IPS DF 6.9 (cell line): ENCODE measurements at places on chromosomes 5 and 9.
A peak's percentile ranks its signal among the peaks of the same experiment; 100 is the strongest.

DNA sequence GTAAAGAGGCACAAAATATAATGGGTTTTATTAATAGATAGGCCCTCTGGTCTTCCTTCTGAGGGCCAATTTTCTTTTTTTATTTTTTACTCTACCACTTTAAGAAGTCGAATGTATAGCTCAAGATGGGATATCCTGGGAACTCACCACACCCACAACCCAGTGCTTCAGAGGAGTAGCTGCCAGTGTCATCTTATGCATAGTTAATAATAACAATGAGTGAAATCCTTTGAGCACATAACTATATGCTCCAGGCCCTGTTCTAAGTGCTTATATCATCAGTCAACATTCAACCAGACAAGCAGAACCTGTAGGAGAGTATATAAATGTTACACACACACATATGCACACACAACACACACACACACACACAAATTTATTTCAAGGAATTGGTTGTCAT, 150.3 kb upstream of the ACTBL2 start:
- no peak for DNase-seq

- DNase-seq = no peak
Observed at GRCh38 chr5:96633820-96634219, 28.4 kb upstream of the CAST start.

DNA sequence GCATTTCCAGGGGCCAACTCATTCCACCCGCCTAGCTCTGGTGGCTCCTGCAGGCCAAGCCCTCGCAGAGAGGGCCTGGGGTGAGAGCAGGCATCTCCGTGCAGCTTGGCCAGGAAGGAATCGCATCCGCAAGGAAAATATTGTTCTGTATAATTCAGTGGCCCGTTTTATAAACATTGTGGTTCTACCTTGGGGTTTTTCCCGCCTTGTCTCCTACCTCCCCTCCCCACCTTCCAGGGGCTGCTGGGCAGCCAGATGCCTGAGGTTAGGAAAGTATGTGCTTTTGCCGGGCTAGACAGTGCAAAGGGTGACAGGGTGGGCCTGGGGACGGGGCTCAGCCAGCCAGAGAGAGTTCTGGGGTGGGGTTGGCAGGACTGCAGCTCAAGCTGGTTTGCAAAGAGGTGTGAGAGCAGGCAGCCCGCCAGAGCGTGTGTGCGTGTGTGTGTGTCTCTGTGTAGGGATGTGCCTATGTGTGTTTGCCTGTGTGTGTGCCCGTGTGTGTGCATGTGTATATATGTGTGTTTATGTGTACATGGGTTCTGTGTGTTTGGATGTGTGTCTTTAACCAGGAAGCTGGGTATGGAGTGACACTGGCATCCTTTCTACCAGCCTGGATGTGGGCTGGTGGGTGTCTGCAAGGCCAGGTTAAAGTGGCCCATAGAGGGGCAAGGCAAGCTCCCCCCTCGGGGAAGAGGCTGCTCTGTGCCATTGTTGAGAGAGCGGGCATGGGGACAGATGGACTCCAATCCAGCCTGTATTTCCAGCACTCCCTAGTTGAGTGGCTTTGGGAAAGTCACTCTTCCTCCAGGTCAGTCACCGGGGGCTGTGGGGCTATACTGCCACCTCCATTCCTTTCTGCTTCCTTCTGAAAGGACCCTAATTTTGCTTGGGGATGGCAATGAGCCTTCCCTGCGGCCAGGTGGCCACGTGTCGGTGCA, 10.6 kb upstream of the SLC2A6 start:
- no peak for DNase-seq

- DNase-seq = no peak
Observed at GRCh38 chr9:133852431-133852830, 114.3 kb upstream of the SARDH start.

GRCh38 chr5:151107738-151108520, 27.1 kb upstream of the TNIP1 start:
- DNase-seq = no peak

GRCh38 chr5:69305512-69305911, 27.1 kb downstream of the CCDC125 start:
- no peak for DNase-seq

DNA sequence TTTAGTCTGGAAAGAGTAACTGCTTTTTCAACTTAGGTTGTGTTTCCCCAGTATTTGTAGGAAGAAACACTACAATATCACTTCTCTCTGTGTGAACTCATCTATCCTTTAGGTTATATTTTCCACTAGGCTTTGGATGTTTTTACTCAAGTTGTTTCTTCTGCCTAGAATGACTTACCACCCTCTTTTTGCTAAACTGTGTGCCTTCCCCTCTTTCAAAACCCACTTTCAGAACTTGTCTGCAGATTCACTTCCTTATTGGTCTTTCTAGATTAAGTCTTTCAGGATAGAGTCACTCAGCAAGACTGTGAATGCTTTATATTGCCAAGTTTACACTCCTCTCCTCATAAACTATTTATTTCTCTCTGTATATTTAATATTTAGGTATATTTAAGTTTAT, 14.2 kb upstream of the CAST start:
- DNase-seq = no peak

DNA sequence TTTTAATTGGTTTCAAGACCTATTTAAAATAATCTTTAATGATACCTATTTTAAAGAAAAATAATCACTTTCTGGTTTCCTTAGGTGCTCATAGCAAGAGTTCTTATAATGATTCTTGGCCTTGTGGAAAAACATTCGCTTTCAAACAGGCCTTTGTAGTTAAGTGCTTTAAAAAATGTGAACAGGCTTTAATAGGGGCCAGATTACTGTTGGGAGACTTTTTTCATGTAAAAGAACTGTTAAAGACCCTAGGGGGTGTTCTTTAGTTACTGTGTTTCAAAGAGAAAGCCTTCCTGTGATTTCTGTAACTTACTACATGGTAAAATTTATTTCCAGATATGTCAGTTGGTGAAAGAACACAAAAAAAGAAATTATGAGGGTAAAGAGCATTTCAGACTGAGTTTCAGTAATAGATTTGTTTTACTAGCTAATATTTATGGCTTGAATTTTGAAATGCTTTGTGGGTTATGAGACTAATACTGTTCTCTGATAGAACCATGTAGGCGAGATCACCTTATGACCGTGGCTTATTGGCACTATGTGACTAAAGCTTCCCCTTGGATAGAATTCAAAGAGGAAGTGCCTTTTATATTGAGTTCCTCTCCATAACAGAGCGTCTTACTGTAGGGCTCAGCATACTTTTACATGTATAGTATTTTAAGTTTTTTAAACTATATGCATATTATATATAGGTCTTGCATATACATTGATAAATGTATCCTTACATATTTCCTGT, 70.7 kb downstream of the CSNK1G3 start:
- DNase-seq = no peak

GRCh38 chr5:137880313-137880712, 8.9 kb upstream of the PKD2L2 start:
- DNase-seq = no peak

GRCh38 chr5:154625031-154625430, 130.1 kb upstream of the LARP1 start:
- DNase-seq = no peak

GRCh38 chr5:68032216-68032762, 183.3 kb upstream of the PIK3R1 start:
- DNase-seq = no peak

- no peak for DNase-seq
Observed at GRCh38 chr9:109320331-109320741, 523 bp downstream of the EPB41L4B start.

DNA sequence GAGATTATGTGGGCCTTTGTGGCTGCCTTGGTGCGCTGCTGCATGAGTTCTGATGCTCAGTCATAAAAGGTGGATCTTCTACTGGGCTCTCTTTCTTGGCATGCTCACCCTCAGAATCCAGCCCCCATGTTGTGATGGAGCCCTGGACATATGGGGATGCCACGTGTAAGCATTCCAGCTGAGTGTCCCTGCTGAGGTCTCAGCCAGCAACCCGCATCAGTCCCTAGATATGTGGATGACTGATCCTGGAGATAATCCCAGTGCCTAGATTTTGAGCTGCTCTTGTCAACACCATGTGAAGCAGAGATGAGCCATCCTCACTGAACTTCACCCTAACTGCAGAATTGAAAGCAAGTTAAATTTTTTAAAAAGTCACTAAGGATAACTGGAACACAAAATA, 390.1 kb downstream of the DMRT2 start:
- DNase-seq = no peak

GRCh38 chr9:109779711-109780452, at the start of gene PALM2AKAP2:
TSS of gene PALM2AKAP2 (plus strand) at chr9:109780198. CDS start at chr9:109780489, 291 bp downstream.
- DNase-seq = peak; percentile 22

DNA sequence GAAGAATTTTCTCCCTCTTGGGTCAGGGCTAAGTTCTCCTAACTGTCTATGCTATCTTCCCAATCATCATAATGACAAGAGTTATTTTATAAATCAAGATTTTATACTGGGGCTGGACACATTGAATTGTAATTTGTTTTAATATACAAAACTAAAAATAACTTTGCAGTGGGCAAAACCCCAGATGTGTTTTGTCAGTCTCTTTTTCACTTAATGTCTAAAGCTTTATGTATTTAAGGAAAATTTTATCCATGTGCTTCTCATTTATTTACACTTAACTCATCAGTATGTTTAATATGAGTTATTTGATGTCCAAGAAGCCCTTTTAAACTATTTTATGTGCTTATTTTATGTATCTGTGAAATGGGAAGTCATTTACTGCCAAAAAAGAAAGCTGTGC, 362.8 kb upstream of the ADAMTSL1 start:
- no peak for DNase-seq

DNA sequence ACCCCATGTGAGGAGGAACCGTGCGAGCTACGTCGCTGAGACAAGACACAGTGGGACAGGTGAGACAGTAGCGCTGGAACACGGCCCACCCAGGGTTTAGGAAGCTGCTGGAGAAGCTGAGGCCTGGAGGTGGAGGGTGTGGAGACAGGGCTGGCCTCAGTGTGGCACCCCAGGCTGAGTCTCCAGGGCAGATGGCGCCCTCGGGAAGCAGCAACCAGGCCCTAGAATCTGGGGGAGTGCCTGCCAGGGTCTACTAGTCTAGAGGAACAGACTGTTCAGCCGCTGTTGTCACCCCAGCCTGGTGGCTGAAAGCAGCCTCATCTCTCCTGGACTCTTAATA, 4.6 kb upstream of the TERT start:
- no peak for DNase-seq

- no peak for DNase-seq
Observed at GRCh38 chr5:448061-448765, 5.2 kb downstream of the EXOC3 start.

GRCh38 chr5:180858586-180858985, 2.5 kb downstream of the ZFP62 start:
- no peak for DNase-seq

DNA sequence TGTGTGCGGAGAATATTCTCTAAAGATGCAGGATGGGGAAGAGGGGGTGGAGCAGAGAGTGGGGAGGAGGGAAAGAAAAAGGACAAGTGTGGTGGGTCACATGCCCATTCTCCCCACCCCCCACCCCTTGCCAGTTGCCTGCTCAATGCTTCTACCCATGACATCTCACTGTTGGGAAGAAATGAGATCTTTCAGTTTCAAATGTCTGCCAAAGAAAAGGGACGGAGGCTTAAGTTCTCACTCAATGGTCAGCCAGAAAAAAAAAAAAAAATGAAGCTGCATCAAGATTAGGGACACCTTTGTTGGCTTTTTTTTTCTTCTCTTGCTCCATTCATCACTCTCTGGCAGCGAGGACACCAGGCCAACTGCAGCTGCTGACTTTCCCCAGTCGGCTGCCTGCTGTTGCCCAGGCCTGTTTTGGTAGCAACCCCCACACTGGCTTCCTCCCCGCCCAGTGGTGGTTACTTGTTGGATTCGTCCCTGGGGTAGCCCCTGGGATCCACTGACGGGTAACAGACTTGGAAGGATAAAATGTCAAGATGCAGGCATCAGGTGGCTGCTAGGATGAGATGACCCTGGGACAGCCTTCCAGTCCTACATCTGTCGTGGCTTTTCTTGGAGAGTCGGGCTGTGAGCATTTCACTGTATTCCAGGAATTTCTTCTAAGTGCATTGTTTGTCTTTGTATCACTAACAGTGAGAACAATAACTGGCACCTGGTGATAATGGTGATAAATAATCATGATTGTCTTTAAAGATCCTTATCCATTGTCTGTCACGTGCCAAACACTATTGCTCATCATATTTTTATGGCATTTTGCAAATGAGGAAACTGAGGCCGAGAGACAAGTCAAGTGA, 9.1 kb downstream of the WWC1 start:
- no peak for DNase-seq

DNA sequence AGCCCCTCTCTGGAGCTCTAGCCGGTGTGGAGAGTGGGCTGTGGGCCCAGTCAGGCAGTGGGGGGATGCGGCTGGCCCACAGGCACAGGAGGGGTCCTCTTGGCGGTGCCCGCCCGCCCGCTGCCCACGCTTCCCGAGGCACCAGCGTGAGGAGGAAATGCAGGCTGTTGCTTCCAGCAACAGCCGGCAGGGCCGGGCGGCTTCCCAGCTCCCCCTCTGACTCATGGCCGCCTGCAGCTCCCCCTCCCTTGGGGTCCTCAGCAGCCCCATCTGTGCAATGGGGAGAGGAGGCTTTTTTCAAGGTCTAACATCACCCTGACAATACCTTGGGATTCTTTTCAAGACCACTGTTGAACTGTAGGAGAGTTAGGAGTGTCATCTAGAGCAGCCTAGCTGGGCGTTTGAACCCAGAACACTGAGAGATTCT, 10.4 kb downstream of the CXXC5 start:
- no peak for DNase-seq

DNA sequence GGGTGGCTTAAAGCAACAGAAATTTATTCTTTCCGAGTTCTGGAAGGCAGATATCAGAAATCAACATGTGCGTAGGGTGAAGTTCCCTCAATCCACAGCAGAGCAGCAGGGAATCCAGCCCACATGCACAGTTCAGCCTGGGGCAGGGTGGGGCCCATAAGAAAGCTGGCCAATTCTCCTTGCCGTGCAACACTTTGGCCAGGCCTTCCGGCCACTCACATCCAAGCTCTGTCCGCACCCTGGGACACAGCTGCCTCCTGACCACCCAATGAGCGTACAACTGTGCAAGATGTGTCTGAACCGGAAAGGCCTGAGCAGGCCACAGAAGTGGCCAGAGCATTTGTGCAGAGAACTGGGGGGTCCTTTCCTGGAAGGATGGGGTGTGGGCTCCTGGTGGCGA, 274.9 kb downstream of the GADD45G start:
- no peak for DNase-seq

DNA sequence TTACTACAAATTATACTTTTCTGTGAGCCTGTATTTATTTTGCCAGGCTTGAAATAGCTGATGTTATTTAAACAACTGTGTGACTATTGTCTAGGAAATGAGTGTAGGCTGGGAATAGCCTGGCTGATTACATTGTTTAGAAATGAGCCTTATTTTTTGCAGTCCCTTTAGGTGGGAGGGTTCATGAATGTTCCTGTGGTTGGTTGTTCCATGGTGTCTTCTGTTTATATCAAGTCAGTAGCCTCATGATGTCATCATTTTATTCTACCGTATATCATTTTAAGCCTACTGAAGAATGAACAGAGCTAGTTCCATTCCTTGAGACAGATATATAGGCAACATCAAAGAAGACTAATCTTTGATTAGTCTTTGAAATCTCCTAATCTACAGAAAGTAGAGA, 53.1 kb downstream of the MAP1B start:
- no peak for DNase-seq

DNA sequence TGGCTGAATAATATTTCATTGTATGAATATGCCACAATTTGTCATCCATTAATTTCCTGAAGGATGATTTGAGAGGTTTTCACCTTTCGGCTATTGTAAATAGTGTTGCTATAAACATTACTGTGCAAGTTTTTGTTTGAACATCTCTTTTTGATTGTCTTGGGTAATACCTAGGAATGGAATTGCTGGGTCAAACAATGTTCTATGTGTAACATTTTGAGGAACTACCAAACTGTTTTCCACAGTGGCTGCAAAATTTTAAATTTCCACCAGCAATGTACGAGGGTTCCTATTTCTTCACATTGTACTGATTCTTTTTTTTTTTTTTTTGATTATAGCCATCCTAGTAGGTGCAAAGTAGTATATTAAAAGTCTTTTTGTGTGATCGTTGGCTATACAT, 63.8 kb upstream of the ANKH start:
- DNase-seq = no peak
